ENCODE measurements at places on chromosomes 3 and 15.
A peak's percentile ranks its signal among the peaks of the same experiment; 100 is the strongest.

- DNase-seq: no peak
These were observed 117.2 kb upstream of the PLXNA1 start for GRCh38 chr3:126865736-126866135.

GRCh38 chr3:61058836-61059235, 192.4 kb downstream of the FHIT start:
- DNase-seq: no peak

DNA sequence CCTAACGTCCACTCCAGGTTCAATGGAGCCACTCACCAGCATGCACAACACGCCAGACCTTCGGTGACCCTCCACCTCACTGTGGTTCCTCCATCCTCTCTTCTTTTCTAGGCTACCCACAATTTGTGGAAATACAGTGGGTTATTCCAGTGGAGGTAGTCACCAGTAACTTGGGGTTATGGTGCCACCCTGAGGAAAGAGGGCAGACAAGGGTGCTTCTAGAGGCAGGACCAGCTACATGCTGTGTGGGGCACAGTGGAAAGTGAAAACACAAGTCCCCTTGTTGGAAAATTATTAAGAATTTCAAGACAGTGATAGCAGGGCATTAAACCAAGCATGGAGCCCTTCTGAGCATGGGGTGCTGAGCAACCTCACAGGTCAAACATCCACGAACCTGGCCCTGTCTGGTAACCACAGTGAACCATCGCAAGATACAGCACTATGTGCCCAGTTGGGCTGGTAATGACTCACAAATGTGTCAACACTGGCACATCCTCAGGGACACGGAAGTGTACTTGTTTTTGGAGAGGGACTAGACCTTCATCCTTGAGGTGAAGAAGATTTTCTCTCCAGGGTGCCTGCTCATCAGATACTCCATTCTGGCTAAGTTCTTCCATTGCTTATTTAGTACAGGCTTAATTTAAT, 166.7 kb downstream of the STT3B start:
- DNase-seq: no peak

DNA sequence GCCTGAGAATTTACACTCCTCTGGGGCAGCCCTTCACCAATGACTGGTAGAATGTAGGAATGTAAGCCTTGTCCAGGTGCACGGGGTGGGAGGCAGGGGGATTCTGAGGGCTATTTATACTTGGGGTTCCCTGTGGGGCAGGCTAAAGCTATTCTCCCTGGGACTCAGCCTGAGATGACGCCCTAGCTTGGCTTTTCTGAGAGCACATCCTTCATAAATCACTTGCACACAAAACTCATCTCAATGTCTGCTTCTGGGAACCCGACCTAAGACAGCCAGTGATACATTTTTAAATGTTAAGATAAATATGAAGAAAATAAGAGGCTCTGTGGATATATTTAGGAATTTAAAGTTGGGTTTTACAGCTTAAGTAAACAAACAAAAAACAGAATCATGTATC, 16.6 kb downstream of the TMEM158 start:
- DNase-seq: no peak

DNA sequence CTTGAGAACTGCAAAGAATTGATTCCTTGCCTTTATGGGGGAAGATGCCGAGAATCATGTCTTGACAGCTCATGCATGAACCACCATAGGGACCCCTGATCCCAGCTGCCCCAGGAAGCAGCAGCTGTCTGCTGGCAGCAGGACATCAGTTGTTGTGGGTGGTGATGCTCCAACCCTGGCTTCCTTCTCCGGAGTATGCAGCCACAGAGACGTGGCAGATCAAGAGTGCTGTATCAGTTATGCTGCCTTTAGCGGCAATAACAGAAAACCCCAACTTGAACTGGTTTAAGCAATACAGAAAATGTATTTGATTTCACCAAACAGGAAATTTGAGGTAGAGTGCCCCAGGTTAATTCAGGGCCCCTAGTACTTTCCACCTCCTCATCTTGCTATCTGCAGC, 92.2 kb upstream of the TNFAIP8L3 start:
- DNase-seq: no peak

GRCh38 chr3:52268036-52268435, 10.4 kb downstream of the WDR82 start:
- no peak for DNase-seq

- no peak for DNase-seq
These were observed at the start of gene SFMBT1 for GRCh38 chr3:53045518-53046170. TSS of gene SFMBT1 (minus strand) at chr3:53046073. CDS start at chr3:52969128, 76,945 bp downstream.

GRCh38 chr3:57596495-57597126, 533 bp downstream of the ARF4 start:
- DNase-seq: peak; percentile 24

- no peak for DNase-seq
These were observed 230.7 kb downstream of the BBX start for GRCh38 chr3:107753494-107753893.

DNA sequence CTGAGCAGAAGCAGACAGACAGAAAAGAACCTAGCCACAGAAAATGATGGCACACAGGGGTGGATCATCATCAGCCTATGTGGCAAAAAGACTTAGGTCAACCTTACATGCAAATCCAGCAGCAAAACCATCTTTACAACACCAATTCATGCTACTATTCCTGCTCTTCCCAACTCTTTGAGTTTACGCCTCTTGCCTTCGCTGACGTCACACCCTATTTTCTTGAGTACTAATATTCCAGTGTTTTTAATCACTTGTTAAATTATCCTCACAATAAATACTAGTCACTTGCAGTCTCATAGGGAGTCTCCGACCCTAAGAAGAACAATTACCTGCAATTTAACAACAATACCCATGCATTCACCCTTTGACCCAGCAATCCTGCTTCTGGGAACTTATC, 6.0 kb upstream of the PSMD6 start:
- DNase-seq: no peak

- no peak for DNase-seq
These were observed 46.7 kb upstream of the PLAAT1 start for GRCh38 chr3:193194371-193194770.

DNA sequence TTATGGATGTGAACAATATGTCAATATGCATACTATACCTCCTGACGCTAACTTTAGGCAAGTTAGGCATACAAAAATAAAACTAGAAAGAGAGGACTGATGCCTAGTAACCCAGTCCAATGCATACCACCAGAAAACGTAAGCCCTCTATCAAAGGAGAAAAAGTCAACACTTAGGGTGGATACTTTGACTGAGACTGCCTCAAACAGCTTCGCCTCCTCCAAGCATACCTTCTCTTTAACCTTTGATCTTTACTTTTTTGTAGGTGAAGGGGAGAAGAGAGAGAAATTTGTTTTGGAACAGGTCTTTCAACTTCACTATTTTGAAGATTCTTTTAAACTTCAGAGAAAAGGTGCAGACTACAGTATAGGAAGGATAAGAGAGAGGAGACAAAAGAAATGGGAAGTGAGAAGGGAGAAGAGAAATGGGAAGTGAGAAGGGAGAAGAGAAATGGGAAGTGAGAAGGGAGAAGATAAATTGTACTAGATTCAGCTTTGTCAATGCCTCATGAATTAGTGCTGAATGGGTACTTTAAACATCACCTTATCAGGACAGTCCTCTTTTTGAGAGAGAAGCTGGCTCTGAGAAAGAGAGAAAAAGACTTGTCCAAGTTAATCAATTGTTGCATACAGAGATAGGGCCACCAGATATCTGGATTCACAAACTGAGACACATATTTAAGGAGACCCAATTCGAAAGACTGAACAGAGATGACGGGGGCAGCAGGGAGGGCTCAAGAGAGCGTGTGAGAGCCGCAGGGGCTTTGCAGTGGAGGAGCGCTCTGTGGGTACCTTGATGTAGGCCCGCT, 1.0 kb downstream of the P3H2 start:
- no peak for DNase-seq

GRCh38 chr3:65671004-65671403, 367.7 kb downstream of the MAGI1 start:
- no peak for DNase-seq

GRCh38 chr15:59186501-59186900, 20.1 kb upstream of the LDHAL6B start:
- no peak for DNase-seq

- DNase-seq: no peak
These were observed 5.4 kb downstream of the ISL2 start for GRCh38 chr15:76342058-76342381.

- DNase-seq: no peak
These were observed 188.9 kb downstream of the AGBL1 start for GRCh38 chr15:86268558-86268957.

DNA sequence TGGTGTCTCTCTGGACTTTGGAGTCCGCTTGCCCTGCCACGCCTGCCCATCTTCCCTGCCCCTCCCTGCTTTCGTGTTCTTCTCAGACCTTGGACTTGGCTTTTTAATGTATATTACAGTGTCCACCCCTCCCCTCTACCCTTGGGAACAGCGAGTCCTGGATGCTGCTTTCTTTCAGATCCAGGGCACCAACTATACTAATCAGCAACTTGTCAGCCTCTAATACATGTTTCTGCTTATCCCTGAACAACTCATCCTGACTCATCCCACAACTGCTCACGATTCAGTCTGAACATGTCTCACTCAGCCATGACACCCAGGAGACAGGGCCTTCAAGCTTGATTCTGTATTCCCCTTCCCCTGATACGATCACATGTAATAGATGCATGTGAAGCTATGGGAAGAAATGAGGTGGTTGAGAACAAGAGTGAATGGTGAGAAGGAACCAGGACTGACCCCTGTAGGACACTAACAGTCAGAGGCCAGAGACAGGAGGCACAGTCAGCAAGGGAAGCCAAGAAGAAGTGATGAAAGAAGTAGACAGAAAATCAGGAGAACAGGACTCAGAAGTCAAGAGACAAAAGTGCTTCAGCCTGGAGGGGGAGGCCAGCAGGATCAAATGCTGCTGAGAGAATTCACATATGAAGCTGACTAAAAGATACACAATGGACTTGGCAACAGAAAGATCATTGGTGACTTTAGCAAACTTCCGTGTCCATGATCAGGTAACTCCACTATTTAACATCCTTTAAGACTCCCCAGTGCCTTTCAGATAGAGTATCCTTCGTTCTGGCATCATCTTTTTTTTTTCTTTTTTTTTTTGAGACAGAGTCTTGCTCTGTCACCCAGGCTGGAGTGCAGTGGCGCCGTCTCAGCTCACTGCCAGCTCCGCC, 35.4 kb downstream of the BCL2L10 start:
- no peak for DNase-seq

- no peak for DNase-seq
These were observed 227.9 kb downstream of the PYDC2 start for GRCh38 chr3:191688756-191689433.

GRCh38 chr3:146543461-146544001, 876 bp downstream of the PLSCR1 start:
- no peak for DNase-seq

GRCh38 chr3:114320246-114320645, 26.4 kb downstream of the TIGIT start:
- DNase-seq: no peak

- DNase-seq: no peak
These were observed 59.5 kb downstream of the SLC25A26 start for GRCh38 chr3:66280304-66280703.

DNA sequence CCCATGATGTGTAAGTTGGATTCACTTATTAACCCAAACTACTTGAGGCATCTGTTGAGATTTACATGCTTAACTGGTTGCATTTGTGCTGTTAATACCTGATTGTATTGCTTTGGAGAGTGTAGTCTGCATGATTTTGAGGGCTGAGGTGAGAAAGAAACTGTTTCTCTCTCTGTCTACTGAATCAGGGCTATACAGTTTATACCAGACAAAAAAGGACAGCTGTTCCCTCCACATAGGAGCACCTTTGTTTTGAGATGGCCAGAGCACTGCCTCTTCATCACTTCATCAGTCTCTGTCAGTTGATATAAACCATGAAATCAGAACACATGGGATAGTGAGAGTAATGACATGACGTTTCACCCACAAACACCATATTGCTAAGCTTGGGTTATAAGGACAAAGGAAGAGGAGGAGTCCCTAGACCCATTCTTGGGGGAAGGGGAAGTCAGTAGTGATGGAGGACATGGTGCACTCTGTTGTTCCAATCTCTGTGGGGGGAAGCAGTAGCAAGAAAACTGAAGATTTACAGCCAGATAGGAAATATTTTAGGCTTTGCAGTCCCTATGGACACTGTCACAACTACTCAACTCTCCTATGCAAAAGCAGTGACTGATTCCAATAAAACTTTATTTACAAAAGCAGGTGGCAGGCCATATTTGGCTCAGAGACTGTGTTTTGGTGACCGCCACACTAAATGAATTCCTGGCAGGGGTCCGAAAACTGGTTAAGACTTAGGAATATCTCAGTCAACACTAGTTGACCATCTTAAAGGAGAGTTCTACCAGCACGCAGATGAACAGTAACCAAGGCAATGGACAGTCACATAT, 123.9 kb upstream of the NR2E3 start:
- no peak for DNase-seq

DNA sequence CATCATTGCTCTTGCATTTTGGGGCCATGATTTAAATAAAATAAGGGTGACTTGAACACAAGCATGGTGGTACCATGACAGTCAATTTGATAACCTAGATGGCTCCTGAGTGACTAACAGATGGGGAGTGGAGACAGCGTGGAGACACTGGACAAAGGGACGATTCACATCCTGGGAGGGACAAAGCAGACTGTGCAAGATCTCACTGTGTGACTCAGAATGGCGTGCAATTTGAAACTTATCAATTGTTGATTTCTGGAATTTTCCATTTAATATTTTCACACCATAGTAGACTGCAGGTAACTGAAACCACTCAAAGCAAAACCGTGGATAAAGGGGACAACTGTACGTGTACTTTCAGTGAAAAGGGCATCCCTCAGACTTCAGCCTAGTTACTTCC, 25.5 kb downstream of the MCCC1 start:
- DNase-seq: no peak

DNA sequence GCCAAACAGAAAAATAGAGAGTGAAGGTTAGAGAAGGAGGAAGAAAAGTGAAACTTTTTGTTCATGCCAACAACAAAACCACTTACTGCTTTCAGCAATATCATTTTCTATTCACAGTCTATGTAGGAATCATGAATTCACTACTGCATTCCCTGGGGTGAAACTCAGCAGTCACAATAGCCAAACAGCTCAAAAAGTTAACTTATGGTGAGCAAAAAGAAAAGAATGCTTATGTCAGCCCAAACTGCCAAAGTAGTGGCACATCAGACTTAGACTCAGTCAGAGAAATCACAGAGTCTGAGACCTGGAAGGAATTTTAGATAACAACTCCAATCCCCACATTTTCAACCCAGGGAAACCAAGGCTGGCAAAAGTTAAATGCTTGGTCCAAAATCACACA, 238.7 kb upstream of the TMCO5A start:
- no peak for DNase-seq

GRCh38 chr3:122409446-122409845, 6.4 kb downstream of the WDR5B start:
- peak; percentile 31 for DNase-seq

DNA sequence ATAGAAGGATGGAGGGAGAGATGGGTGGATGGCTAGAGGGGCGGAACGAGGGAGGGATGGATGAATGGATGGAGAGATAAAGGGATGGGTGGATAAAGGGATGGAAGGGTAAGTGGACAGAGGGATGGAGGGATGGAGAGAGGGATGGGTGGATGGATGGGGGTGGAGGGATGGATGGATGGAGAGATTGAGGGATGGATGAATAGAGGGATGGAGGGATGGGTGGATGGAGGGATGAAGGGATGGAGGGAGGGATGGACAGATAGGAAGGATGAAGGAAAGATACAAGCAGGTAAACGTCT, 313.3 kb downstream of the UACA start:
- no peak for DNase-seq
